Natural killer cell treated with Interleukin-12 subunit alpha and Interleukin-12 subunit beta and Interleukin-15 and Interleukin-18, amount 100 ng/mL, for 72 hours (primary cell): ENCODE measurements at places on chromosomes 3 and 15. TPM values are rescaled to one million over a fixed set of nuclear protein-coding genes. Genes with fewer than 3 reads are reported as not detected.

The STAC gene
- 0.29 TPM for total RNA-seq

DNA sequence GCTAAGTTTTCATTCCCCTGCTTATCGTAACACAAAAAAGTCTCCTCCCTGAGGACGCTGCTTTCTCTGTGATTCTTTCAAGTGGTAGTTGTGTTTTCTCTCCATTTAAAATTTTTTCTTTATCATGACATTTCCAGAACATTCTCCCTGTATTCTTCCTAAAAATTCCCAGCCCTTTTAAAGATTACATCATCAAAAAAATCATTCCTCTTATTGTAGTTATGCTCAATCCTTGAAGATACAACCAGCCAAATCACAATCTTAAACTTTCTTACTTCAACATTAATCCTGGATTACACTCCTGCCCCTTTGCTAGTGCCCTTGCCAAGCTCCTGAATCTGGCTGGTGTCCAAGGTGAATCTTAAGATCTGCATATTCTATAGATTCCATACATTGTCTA lies 163.7 kb upstream of the CBLB start:
- DNase-seq, result no peak

GRCh38 chr15:74676801-74677200 lies 19.0 kb downstream of the EDC3 start:
- DNase-seq, result no peak

DNA sequence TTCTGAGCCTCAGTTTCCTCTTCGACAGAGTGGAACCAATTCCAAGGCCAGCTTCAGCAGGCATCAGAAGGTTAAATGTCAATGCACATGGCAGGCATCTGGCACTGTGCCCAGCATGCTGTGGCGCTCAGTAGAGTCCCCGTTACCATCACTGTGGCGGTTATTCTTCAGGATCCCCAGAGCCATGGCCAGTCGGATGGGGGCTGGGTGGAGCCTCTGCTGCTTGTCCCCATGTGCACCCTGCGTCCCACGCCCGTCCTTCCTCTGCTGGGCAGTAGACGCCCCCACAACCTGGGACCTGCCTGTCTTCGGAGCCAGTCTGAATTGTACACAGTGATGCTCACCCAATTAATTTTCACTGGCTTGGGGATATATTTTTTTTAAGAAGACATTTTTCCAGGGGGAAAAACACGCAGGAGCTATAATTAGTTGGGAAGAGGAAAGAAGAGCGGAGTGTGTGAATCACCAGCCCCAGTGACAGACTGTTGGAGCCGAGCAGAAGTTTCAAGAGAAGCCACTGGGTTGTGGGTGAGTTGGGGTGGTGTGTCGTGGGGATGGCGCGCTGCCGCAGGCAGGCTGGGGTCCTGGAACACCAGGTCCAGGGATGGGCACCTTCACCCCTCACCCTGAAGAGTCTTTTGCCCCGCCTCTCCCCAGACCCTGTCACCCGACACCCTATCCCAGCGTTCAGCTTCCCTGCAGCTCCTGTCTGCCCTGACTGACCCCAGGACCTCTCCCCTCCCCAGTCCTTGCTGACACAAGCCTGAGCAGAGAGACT lies 26.8 kb upstream of the RPL29 start:
- DNase-seq, result no peak
